ENCODE measurements at places on chromosomes 7 and 10.

DNA sequence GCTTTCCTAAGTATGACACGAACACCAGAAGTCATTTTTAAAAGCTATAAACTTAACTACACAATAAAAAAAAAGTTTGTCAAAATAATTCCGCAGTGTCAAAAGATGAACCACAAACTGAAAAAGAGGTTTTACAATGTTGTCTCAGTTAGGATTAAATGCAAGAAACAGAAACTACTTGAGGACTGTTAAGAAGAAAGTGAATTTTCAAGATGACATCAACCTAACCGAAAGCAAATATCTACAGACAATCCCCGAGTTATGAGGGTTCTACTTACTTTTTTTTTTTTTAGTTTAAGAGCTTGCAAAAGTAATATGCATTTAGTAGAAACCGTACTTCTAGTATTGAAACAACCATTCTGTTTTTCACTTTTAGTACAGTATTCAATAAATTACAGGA lies 62.3 kb downstream of the TFPI2 start:
- no peak for DNase-seq

GRCh38 chr10:4701016-4701415 lies 125.0 kb upstream of the AKR1E2 start:
- DNase-seq = no peak

GRCh38 chr7:44277851-44278250 lies 47.5 kb downstream of the CAMK2B start:
- DNase-seq = no peak

DNA sequence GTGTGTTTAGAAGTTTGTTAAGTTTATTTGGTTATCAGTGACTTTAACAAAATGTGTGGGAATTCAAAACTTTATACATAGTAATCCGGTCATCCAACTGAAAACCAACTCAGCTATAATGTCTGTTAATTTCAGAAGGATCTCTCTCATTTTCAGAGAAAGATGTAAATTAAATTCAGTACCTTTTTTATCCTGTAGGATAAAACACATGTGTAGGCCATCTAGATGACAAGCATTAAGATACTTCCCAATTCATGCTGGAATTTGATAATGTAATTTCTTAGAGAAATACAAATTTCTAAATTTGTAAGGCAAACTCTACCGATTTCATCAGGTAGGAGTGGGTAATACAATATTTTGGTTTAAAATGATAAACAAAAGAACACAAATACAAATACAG lies 43.4 kb upstream of the STEAP4 start:
- no peak for DNase-seq

GRCh38 chr7:83547526-83547925 lies 101.4 kb downstream of the SEMA3E start:
- no peak for DNase-seq

DNA sequence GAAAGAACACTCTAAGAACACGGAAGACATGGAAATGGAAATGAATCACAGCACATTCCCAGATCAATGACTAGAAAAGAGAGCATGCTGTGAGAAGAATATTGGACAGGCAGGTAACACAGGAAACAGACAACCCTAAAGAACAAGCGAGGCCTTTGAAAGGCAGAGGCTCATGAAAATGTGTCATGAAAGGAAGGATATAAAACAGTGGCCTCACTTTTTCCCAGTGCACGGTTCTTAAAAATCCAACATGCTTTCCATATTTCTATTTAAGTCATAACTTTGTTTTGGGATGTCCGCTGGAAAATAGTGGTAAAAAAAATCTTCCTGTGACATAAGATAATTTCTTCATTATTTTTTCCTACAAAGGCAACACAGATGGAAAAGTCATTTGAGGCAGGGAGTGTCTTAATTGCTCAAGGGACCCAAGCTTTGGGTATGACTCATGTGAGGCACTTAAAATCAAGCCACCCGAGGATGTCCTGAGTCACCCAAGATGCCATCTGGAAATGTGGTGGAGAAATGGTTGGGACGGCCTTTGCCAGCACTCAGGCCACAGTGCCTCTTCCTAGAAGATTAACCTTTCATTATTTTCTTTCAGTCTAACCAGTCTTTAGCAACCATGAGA lies 17.0 kb downstream of the ITIH5 start:
- no peak for DNase-seq

- DNase-seq = no peak
Measured at GRCh38 chr10:86400705-86401587, 34.4 kb upstream of the GRID1 start.

GRCh38 chr10:117399341-117400196 lies 24.3 kb upstream of the PDZD8 start:
- no peak for DNase-seq

DNA sequence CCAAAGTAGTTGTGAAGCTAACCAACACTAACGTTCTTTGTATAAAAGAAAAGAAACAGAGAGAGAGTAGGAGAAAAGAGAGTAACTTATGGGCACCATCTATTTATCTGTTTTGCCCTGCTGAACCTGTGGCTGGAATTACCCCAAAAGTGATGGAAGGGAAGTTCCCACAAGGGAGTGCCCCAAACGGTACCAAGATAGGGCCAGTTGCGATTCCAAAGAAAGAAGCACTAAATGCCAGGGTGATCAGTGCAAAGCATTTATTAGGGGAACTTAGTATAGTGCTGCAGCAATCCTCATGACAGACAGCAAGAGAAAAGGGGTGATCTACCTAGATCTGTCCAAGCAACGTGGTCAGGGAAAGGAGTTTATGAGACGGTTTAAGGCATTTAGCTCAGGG lies 190.2 kb downstream of the SORCS3 start:
- no peak for DNase-seq

DNA sequence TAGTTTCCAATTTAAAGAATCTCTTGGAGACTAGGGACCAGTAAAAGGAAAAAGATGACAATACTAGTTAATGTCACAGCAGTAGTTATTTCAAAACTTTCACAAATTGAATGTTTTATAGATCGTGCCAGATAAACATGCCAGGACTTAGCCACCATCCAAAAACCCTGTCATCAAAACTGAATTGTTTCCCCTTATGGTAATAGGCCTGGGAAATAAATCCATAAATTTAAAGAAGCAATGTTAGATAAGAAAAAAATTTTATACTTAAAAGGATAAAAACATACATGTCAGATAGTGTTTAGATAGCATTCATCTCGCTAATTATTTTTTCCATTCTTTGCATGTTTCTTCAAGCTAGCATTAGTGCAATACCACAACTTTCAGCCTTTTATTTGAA lies 71.2 kb downstream of the SUGCT start:
- DNase-seq = no peak

DNA sequence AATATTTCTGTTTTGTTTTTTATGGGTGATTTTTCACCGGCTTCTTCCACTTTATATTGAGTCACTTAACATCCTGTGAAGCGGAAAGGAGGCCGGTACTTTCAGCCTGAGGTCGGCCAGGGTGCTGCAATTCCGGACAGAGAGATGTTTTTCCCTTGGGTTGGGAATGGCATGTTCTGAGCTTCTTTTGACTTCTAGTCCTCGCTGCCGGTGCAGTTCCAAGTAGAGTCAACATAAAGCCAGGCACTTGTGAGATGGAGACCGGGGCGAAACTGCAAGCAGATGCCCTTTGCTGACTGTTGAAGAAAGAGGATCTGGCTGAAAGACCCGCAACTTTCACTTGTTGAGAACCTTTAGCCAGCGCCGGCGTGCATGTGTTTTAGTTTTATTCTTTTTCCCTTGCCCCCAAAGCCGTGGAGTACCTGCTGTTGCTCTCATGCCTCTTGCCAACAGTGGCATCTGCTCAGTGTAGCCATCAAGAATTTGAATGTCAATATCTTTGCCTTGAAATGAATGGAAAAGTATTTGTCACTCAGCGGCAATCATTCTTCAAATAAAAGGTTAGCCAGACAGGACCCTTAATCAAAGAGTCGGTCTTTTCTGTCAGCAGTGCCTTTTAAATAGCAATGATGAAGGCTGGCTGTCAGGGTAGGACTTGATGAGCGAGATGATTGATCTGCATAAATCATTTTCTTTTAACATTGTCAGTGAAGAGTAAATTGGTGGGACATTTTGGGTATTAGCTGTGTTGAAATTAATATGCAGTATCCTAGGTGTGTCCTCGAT lies 351.2 kb downstream of the LRMDA start:
- DNase-seq = no peak

DNA sequence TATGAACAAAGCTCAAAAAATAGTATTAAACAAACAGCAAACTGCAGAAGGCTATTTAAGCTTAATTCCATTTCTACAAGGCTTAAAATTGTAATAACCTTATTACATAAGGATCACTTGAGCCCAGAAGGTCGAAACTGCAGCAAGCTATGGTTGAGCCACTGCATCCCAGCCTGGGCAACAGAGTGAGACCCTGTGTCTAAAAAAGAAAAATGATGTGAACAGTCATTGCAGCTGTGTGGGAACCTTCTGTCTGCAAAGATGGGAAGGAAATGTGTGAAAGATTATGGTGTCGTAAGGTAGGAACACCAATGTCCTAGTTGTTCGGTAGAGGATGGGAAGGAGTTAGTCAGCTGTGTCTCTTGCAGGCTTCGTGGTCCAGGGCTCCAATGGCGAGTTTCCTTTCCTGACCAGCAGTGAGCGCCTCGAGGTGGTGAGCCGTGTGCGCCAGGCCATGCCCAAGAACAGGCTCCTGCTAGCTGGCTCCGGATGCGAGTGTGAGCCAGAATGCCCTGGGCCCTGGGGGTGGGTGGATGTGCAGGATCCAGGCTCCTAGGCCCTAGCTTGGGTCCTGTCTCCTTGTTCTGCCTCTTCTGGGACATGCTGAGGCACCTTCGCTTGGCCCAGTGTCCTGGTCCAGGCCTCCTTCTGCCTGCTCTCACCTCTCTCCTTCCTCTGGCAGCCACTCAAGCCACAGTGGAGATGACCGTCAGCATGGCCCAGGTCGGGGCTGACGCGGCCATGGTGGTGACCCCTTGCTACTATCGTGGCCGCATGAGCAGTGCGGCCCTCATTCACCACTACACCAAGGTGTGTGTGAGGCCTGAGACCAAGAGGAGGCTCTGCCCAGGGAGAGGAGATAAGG lies 9.1 kb downstream of the C10orf62 start:
- no peak for DNase-seq

GRCh38 chr7:137953043-137953664 lies 48.7 kb downstream of the CREB3L2 start:
- DNase-seq = no peak

DNA sequence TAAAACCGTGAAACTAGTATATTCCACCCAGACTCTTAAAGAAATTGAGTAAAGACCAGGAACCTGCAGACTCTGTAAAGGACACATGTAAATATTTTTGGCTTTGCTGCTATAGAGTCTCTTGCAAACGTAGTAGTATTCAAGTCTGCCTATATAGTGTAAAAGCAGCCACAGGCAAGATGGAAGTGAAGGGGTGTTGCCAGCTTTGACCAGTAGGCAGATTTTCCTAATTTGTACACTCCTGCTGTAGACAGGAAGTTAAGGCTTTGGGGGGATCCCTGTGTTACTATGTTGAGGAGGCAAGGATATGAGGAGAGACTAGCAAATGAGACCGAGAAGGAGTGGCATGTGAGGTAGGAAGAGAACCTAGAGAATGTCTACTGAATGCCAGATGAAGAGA lies 27.7 kb downstream of the WAC start:
- no peak for DNase-seq

- DNase-seq = no peak
Measured at GRCh38 chr7:134988161-134988560, 1.9 kb downstream of the AGBL3 start.

GRCh38 chr10:15348579-15348978 lies 22.5 kb downstream of the FAM171A1 start:
- no peak for DNase-seq

DNA sequence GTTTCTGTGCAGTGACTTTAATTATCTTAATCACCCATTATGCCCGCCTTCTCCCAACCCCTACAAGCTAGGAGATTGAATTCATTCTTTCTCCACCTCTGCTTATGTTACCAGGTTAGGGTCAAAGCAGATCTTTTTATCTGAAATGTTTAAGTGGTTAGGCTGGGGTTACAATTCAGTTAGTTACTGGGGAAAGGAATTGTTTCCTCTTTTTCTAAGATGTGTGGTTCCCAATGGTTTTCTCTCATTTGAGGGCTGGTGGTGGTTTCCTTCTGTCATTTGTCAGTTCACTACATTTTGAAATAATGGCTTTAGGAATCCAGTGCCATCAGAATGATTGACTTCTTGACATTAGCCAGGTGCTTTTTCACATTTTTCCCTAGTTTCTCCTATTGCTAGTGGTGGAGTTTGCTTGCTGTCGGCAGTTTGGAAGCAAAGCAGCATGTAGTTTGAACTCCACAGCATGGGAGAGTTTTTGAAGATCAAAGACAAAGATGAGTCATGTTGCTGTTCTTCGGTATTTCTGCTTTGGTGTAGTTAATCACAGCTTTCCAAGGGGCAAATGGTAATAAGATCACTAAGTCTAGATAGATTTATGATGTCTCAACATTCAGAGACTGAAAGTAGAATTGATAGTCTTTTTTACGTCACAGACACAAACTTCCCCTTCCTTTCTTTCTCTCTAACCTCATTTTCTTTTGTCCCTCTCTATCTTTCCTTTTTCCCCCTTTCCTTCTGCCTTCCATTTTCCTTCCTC lies 168.2 kb downstream of the SND1 start:
- no peak for DNase-seq

- DNase-seq = no peak
Measured at GRCh38 chr7:145893925-145894535, 222.6 kb upstream of the CNTNAP2 start.

DNA sequence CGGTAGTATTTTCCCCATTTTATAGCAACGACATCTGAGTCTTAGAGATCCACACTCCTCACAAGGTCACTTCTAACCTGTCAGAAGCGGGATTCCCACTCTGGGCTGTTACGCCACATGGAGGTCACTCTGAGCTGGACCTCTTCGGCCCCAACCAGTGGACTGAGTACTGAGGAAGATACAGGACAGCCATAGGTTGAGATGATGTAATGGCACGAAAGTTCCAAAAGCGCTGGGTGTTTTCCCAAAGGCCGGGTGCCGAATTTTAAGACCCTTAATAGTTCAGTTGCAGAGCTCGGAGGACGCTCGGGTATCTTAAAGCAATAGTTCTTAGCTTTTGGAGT lies 699 bp downstream of the GHITM start:
- DNase-seq = no peak

DNA sequence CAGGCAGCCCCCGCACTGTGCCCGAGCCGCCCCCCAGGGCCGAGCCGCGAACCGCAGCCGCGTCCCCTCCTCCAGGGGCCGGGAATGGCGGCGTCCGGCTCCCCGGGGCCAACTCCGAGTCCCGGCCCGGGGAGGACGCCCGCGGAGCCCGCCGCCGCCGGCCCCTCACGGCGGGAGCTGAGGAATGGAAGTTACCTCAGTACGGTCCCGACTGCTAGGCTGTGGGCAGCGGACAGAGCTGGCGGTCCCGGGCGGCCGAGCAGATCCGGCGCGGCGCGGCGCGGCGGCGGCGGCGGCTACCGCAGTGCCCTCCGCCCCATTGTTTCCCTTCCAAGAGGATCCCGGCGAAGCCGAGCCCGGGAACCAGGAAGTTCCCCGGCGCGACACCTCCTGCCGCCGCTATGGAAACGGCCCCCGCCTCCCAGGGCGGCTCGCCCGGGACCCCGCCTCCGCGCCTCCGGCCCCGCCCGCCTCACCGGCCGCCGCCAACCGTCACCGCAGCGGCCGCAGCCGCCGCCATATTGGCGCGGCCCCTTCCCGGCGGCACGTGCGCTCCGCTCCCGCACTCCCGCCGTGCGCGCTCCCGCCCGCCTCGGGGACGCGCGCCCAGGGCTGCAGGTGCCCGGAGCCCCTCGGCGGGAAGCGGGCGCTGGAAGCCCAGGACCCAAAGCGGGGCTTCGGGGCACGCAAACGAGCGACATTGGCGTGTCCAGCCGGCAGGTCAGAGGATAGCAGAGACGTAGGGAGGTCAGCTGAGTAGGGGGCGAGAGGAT lies at the start of gene USP6NL:
Gene USP6NL, minus strand, starts transcription at position 403 of the 773 bp plus-strand sequence. CDS start 14,016 bp downstream, outside the sequence.
- no peak for DNase-seq
